Activated CD4-positive, alpha-beta memory T cell treated with anti-CD3 and anti-CD28 coated beads for 36 hours (primary cell): ENCODE measurements at places on chromosomes 5 and 9. TPM values are rescaled to one million over a fixed set of nuclear protein-coding genes. Genes with fewer than 3 reads are reported as not detected.

Gene TUSC1
- not detected for total RNA-seq

Gene PDE6A
- total RNA-seq = not detected

Gene ZBTB26
- 6.4 TPM for total RNA-seq

Gene GTF3C4
- total RNA-seq = 11.6 TPM

Gene TAF11L3
- total RNA-seq = not detected

Gene PDCD1LG2
- total RNA-seq = 0.73 TPM

Gene LURAP1L
- not detected for total RNA-seq

Gene MOB3B
- 0.34 TPM for total RNA-seq

Gene SLC36A2
- total RNA-seq = not detected

Gene LHX2
- total RNA-seq = not detected

Gene COMMD10
- 24.3 TPM for total RNA-seq

Gene SLC45A2
- total RNA-seq = not detected

GRCh38 chr9:71897577-71897976 lies 13.4 kb downstream of the ABHD17B start:
- no peak for DNase-seq

DNA sequence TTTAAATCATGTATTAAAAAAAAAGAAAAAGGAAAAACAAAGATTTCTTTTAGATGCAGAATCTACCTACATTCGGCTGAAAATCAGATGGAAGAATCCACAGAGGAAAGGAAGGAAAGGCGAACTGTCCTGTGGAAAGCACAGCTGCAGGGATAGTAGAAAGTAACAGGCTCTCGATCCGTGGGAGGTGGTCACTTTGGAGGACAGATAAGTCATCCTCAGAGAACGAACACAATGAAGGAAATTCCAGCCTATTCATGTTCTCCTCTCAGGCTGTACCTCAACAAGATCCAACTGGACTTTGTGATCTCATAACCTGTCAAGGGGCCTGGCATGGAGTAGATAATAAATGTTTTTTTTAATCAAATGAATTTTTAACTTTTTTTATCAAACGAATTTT lies 72.8 kb downstream of the NR6A1 start:
- DNase-seq = no peak

DNA sequence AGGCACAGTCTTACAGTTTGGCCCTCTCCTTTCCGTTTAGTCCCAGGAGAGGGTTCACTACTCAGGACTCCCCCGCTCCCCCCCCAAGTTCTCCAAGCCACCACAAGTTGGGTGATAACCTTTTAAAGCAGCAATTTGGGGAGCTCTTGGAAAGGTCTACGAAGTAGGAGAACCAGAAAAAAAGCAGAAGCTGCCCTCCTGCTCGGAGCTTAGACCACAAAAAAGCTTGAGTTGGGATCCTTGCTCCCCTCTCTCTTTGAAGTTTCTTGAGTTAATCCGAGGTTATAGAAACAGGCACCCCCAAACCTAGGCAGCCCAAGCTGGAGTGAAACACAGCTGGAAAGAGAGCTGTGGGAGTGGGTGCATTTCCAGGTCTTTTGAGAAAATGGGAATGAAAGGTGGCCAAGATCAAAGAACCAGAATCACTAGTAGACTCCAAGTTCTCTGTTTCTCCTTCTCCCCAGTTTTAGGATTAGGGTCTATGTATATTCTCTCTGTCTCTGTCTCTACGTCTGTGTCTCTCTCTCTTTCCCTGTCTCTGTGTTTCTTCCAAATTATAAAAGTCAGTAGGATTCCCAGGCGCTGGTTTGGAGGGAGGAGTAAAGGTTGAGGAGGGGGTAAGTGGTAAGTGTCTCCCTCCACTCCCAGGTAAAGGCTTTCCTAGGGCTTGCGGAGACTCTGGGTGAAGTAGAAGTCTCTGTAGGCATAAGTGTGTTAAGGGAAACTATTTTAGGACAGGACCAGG lies 2.8 kb downstream of the LHX2 start:
- DNase-seq = no peak

- DNase-seq = no peak
Measured at GRCh38 chr5:94771742-94772141, 153.3 kb downstream of the SLF1 start.

GRCh38 chr9:88829276-88829675 lies 162.0 kb upstream of the S1PR3 start:
- DNase-seq = peak; percentile 56

DNA sequence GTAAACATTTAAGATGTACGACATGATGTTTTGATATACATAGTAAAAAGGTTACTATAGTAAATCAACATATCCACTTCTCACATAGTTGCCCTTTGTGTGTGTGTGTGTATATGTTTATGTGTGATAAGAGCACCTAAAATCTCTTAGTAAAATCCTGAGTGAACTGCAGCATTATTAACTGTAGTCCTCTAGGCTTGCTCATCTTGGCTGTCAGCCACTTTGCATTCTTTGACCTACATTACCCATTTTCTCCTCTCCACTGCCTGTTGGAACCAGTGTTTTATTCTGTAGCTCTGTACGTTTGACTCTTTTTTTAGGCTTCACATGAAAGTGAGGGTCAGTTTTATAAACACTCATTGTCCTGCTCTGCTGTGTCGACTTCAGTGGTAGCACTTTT lies 24.4 kb downstream of the C5orf22 start:
- DNase-seq = no peak

DNA sequence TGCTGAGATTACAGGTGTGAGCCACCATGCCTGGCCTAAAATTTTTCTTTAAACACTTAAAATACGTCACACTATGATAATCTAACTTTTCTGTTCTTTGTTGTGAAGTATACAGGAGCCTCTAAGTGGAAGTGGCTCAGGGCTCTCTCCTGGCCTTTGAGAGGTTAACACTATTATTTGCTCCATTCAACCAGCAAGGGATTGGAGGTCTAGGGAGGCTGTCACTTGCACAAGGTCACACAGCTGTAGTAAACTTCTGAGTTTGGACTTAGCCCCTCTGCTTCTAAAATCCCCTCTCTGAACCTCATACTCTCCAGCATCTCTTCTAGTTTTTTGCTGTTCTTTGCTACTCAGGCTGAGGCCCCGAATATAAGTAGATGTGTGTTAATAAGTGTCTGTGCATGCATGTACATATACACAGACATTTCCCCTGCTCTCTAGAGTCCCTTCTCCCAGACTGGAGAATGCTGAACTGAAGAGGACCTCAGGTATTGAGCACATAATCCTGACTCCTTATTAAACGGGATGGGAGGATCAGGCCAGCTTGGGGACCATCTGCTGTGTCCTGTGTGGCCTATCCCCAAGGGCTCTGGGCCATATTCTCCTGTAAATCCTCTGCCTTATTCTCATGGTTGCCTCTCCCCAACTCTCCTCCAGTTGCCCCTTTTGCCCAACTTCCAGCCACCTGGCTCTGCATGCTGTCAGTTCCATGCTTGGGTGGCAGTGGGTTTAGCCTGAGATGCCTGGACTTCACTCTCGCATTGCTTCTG lies 87.0 kb upstream of the SPRY4 start:
- DNase-seq = no peak

- no peak for DNase-seq
Measured at GRCh38 chr9:21412107-21412506, 3.2 kb downstream of the IFNA8 start.

- no peak for DNase-seq
Measured at GRCh38 chr9:114407889-114408288, 20.1 kb upstream of the AKNA start.

GRCh38 chr5:164302533-164303235 lies 797.3 kb downstream of the MAT2B start:
- DNase-seq = no peak

DNA sequence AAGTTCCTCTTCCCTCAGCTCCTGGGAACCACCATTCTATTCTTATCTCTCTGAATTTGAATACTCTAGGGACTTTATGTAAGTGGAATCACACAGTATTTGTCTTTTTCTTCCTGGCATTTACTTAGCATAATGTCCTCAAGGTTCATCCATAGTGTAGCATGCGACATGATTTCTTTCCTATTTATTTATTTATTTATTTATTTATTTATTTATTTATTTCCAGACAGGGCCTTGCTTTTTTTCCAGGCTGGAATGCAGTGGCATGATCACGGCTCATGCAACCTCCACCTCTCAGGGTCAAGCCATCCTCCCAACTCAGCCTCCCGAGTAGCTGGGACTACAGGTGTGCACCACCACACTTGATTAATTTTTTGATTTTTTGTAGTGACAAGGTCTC lies 142.1 kb downstream of the GPBP1 start:
- no peak for DNase-seq
